Effector memory CD8-positive, alpha-beta T cell (primary cell): ENCODE measurements at places on chromosomes 11 and 22.

GRCh38 chr11:103940551-103940950 is 95.9 kb upstream of the DDI1 start:
- DNase-seq, result no peak

DNA sequence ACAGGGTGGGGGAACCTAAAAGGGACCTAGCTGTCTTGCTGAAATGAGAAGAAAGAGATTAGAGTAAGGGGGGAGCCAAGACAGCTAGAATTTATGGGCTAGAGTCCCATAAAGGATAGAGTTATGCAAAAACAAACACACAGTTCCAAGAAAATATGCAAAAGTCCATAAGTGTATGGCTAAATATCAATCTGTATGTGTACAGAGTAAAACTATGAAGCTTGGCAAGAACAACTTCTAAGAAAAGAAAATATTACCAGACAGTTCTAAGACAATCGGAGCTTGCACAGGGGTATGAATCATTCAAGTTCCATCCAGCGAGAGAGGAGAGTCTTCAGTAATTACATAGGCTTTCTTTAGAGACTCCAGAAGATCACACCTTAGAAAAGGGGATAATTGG is 41.8 kb downstream of the GDPD4 start:
- no peak for DNase-seq

GRCh38 chr22:21068681-21069276 is 23.0 kb downstream of the LRRC74B start:
- no peak for DNase-seq

DNA sequence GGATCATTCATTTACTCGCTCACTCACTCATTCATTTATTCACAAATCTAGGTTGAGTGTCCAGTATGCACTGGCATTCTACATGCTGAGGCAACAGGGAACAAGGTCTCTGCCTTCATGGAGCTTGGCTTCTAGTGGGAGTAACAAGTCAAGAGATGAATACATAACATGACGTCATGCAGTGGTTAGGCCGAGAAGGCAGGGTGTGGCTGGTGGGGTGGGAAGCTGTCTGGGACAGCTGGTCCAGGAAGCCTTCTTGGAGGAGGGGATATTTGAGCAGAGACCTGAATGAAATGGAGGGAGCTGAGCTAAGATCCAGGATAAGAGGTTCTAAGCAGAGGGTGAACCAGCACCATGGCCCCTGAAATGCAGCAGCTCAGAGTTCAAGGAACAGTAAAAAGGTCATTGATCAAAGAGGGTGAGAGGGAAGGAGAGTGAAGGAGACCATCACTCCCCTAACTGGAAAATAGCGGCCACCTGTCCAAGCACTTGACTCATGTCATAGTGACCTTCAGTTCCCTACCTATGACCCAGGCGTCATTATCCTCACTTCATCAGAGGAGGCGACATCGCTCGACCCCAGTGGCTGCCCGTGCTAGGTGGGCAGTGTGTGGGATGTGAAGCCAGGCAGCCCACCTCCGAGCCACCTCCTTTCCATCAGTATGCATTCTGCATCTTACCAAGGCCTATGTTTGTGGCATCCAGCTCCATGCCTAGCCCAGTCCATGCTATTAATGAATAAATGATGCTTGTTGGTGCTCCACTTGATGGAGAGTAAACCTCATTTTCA is 105.0 kb downstream of the TSPAN18 start:
- DNase-seq, result no peak

DNA sequence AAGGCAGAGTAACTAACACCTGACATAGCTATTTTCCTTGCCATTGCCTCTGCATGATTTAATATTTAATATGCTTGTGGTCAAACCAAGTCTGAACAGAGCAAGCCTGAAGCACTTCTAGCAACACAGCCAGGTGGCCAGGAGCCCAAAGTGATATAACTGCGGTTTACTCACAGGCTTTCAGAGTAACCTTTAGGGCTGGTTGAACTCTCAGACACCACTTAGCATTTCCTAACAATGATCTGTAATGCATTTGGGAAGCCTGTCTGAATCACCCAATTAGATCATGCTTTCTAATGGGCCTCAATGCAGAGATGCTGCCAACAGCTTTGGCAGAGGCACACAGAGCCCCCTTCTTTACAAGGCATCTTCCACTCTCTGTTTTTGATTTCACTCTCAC is 96.1 kb downstream of the FDX1 start:
- DNase-seq, result no peak

- DNase-seq, result no peak
Observed at GRCh38 chr11:130830566-130830965, 85.7 kb downstream of the SNX19 start.

GRCh38 chr22:27416511-27417420 is 384.8 kb downstream of the MN1 start:
- no peak for DNase-seq

- no peak for DNase-seq
Observed at GRCh38 chr11:134488512-134488911, 76.5 kb upstream of the B3GAT1 start.

DNA sequence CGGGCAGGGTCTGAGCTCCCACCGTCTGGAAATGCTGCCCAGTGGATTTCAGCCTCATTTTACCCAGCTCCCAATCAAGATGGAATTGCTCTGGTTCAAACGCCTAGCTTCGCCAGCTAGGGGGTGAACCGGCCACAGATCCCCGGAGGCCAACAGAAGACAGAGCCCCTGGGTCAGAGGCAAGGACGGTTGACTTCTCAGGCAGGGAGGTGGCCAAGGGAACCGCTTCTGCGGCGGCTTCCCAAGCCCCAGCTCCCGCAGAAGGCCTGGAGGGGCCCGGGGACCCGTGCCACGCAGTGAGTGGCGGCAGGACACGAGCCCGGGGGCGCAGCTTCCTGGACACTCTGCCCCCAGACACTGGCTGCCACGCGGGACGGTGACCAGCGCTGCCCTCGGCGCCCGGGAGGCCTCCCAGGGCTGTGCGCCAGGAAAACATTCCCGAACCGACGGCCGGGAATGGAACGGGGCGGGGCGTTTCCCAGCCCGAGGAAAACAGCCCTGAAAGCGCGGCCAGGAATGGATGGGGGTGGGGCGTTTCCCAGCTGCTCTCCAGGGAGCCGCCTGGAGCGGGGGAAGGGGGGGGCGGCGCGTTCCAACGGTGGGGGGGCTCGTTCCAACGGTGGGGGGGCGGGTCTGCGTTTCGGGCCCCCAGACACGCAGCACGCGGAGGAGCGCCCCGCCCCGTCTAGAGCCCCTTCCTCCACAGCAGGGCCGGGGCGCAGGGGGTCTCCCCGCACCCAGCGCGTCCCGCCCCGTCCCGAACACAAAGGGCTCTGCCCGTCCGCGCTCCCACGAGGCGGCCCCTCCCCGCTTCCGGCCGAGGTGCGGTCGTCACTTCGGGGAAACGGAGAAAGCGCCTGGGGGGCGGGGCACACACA is 13.5 kb upstream of the B4GALNT4 start:
- DNase-seq, result peak; percentile 71
